ENCODE measurements at places on chromosomes 5 and 9.
A peak's percentile ranks its signal among the peaks of the same experiment; 100 is the strongest.

DNA sequence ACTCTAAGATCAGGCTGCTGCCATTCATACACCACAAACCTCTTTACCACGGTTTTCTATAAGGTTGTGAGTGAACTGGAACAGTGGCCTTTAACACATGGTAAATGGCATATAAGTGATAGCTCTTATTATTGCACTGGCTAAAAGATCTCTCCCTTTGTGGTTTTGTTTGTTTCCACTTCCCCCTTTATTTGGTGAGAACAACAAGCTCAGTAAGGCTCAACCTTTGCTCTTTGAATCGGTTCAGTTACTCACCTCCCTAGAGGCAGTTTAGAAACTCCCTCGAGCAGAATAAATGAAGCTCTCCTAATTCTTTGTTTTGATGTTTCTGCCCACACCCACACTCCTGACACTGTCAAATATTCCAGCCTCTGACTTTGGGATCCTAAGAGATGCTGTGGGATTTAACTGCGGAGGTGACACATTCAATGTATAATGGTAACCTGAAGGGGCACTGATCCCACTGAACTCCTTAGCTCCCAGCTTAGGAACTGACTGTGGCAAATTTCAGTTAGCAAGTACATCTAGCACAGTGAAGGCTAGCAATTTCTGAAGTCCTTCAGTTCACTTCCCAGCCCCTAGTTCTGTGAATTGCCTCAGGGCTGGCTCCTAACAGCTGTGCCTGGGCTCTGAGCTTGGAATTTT is 22.5 kb upstream of the RAD23B start:
- no peak for DNase-seq

DNA sequence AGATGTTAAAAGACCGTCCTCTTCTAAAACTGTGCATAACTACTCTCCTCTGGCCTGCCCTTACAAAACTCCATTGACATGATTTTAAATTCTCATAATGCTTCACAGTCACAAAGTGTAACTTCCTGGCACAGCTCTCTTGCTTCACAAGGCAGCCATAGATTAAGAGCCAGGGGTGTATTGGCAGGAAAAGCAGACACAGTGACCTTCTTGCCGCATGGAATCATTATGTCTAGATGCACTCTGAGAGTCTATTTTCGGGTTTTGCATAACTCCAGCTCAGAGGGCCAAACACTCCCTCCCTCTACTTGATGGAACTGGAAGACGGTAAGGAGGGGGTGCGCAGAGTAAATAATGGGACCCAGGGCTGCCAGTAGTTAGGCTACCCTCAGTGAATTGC is 110.1 kb downstream of the MARCHF3 start:
- DNase-seq = no peak

- DNase-seq = no peak
These were observed 137.4 kb downstream of the GPBP1 start for GRCh38 chr5:57311251-57311650.

DNA sequence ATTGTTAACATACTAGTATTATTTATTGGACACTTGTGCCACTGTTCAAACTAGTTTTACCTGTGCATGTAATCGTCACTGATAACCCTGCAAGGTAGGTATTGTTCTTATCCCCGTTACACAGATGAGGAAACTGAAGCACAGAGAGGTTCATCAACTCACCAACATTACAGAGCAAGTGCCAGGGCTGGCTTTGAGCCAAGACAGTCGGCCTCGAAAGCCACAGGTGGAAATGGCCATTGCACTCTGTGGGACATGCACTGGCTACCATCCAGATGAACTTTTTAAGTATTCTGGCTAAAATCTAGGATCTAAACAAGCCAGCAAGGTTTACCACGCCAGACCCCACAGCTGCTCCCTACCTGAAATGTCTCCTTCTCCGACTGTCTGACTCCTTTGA is 57.9 kb downstream of the TEX10 start:
- DNase-seq = peak; percentile 62

GRCh38 chr5:39207345-39208045 is 11.9 kb downstream of the FYB1 start:
- DNase-seq = no peak

GRCh38 chr5:148125641-148126040 is 42.7 kb upstream of the SPINK14 start:
- DNase-seq = no peak

DNA sequence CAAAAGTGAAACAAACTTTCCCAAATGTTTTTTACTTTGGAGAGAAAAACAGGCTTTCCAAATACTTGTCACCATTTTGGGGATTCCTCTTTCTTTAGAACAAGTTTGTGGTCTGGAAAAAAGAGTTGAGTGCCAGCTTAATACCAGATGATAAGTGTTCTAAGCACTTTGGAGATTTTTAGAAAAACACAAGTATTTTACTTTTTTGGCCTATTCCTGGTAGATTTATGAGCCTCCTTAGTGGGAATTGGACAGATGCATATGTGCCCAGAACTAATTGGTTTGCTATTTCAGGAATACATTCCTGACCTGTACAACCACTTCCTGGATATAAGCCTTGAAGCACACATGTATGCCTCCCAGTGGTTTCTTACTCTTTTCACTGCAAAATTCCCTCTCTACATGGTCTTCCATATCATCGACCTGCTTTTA is 40.5 kb downstream of the GPR21 start:
- DNase-seq = no peak
